ENCODE measurements at places on chromosomes 5 and 9. TPM values are rescaled to one million over a fixed set of nuclear protein-coding genes. Genes with fewer than 3 reads are reported as not detected.
A peak's percentile ranks its signal among the peaks of the same experiment; 100 is the strongest.

DNA sequence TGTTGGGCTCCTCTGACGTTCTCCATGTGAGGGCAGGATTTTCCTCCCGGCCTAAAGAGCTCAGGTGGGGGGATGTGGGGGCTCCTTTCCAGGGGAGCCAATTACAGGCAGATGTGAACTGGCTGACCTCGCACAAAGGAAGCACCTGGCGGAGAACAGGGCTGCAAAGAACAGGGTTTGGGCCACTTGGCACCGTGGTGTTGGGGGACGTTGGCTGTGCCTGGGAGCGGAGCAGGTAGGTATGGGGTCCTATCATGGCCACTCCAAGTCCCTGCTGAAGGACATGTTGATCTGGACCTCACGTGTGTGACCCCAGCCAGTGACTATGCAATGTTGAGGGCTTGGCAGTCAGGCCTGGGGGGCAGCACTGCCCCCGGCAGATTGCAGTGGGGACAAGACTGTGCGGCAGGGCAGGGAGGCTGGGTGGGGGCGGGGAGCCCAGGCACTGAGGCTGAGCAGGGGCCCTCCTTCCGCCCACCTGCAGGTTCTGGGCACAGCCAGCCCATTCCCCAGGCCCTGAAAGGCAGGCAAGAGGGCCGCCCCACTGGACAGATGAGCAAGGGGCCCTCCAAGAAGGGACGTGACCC lies 19.4 kb downstream of the FIBCD1 start:
- DNase-seq = no peak

- peak; percentile 72 for DNase-seq
Observed at GRCh38 chr9:108272349-108272899, 583.4 kb downstream of the ACTL7B start.

GRCh38 chr9:2166203-2166602 lies 151.1 kb downstream of the SMARCA2 start:
- no peak for DNase-seq

- no peak for DNase-seq
Observed at GRCh38 chr5:64210866-64211265, 45.2 kb downstream of the RNF180 start.

TMEM174 gene
- total RNA-seq = not detected

AJM1 gene
- 5.2 TPM for total RNA-seq

HTR1A gene
- total RNA-seq = not detected

All from body of pancreas (tissue), 4 donors.